ENCODE measurements at places on chromosomes 16 and 17. TPM values are rescaled to one million over a fixed set of nuclear protein-coding genes. Genes with fewer than 3 reads are reported as not detected.

GRCh38 chr16:82655072-82655714 lies 28.4 kb downstream of the CDH13 start:
- DNase-seq, result no peak

- DNase-seq, result no peak
Observed at GRCh38 chr17:17229416-17230384, 7.3 kb downstream of the FLCN start.

DNA sequence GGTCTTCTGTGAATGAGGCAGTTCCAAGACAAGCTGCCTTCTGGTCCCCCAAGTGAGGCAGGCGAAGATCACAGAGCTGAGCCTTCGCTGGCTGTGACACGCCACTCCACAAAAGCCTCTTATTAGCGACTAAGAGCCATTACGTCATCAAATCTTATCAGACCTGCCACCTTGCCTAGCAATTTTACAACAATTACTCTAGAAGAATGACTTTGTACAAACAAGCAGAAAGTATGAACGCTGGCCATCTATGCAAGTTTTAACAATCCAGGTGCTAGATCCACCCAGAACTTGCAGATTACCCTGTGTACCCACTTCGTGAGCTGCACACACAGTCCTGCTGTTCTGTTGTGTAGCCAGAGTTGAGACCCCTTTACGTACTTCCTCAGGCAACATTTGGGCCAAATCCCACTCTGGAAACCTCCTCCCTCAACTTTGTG lies 3.8 kb upstream of the ICAM2 start:
- no peak for DNase-seq

DNA sequence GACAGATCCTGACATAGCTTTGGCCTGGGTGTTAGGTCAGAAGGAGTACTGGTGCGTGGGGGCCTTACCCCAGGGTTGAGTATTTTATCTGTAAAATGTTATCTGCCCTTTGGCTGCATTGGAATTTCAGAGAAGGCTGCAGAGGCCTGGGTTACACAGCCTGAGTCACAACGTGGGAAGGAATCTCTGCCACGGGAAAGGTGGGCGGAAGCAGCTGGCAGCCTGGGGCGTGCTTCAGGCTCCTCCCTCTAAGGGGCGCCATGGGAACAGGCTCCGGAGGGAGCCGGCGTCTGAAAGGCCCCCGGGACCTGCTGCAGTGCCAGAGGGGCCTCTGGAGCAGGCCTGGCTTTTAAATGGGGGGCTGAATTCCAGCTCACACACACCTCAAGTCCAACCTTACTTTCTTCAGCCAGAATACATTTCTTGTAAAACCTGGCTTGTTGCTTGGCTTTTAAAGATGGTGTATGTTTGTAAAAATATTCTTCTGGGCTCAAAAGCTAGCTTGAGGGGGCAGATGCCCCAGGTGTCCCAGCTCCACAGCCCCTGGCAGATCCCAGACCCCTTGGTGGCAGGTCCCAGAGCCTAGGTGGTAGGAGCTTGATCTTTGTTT lies 142.2 kb downstream of the RAB11FIP4 start:
- DNase-seq, result peak; percentile 57

- no peak for DNase-seq
Observed at GRCh38 chr16:75836347-75837010, 110.2 kb upstream of the CPHXL start.

DNA sequence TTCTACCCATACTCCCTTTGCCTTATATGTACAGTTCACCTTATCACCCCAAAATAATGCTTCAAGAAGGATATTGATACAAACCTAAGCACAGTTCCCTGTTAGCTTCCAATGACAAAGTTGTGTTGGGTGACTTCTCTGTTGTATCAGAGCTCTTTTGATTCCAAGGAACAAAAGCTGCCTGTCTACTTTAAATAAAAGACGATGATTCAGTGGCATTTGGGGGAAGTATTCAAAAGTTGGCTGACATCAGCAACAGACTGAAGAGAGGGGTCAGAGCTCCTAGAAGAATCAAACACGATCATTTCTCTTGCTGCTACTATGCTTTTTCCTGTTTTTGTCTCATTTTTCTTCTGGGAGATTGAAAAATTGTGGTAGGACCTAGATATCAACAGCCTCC lies 69.4 kb upstream of the CA10 start:
- no peak for DNase-seq

DNA sequence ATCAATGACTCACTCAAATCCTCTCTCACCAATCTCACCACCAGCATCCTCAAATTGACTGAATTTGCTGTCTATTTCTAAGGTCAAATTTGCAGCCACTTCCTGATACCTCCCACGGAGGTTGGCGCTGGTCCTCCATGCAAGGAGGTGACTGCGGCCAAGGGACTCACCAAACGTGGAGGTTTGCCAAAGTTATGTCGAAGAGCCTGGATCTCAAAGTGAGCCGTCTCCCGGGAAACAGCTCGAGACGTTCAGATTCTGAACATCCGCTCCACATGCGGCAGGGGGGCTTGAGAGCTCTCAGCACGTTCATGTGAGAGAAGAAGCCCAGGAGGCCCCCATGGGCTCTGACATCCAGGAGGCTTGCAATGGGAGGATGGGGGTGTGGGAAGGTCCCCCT lies 22.6 kb downstream of the LGALS3BP start:
- no peak for DNase-seq

GRCh38 chr17:39231591-39232551 lies 6.1 kb upstream of the STAC2 start:
- peak; percentile 59 for DNase-seq

GRCh38 chr17:47323382-47324223 lies at the start of gene EFCAB13:
EFCAB13 (plus strand) TSS chr17:47323955; CDS start chr17:47328354, 4,399 bp downstream.
- peak; percentile 89 for DNase-seq

DNA sequence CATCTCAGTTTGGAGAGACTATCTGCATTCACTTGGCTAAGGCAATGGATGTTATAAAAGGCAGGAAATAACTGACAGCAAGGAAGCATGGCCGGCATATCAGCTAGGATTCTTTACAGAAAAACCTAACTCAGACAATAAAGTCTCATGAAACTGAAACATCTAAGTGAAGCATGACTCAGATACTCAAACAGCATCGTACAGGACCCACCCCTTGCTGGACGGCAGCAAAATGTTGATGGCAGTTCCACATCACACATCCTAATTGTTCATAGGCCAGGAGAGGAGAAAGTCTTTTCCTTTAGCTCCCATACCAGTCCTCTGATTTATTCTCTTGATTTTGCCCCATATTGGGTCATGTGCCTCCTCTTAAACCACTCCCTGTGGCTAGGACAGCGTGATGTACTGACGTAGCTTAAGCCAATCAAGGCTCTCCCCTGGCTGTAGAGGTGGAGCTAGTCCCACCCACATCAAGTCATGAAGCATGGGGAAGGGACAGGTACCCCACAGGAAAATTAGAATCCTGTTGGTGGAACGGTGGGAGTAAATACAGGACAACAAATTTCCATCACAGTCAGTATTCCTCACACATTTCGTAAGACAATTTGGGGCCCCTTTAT lies 178.9 kb downstream of the IRX3 start:
- DNase-seq, result no peak

- no peak for DNase-seq
Observed at GRCh38 chr17:74426551-74427047, 5.3 kb upstream of the GPRC5C start.

GRCh38 chr17:63240106-63240505 lies 206.0 kb downstream of the CYB561 start:
- DNase-seq, result no peak

DNA sequence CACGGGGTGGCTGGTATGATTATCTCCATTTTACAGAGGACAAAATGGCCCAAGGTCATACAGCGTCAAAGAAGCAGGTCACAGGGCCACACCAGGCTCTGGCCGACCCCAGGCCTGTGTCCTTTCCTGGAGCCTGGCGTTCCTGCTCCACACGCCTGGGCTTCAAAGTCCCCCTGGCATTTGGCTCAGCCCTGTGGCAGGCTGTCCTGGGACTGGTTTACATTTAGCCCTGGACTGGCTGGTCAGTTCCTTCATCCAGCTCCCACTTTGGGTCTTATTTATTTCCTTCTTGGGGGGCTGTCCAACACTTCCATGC lies 15.3 kb downstream of the TBX2 start:
- no peak for DNase-seq

GRCh38 chr16:50295541-50296132 lies 29.3 kb downstream of the ADCY7 start:
- DNase-seq, result no peak

DNA sequence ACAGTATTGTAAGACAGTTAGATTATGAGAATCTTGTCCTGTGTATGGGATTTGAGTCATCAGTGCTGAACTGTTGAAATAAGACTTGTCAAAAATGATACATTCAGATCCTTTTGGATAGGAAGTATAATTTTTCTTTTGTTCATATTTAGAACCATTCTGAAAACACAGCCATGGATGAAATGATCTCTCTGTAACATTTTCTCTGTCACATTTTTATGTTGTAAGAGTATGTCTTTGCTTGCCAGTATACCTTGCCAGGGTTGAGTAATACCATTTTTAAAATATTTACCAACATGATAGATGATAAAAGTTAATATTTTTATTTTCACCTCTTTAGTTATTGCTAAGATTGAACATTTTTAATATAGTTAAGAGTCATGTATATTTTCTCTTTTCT lies 45.0 kb downstream of the NSRP1 start:
- no peak for DNase-seq

GRCh38 chr17:67443931-67444595 lies 67.0 kb downstream of the PITPNC1 start:
- DNase-seq, result no peak

- no peak for DNase-seq
Observed at GRCh38 chr16:85568519-85568918, 44.6 kb upstream of the GSE1 start.

DNA sequence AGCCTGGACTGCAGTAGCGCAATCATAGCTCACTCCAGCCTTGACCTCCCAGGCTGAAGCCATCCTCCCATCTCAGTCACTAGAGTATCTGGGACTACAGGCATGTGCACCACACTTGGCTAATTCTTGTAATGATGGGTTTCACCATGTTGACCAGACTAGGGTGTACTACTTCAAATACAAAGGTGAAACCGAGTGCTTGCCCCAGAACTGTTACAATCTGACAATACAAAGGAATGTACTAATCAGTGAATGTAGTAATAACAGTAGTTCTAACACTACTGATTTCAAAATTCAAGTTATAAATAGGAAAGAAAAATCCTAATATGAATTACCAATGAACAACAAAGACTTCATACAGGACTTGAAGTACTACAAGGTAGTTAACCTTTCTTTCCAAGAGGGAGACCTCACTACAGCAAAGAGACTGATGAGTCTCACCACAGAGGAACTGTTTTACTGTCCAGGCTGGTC lies 24.4 kb downstream of the CRK start:
- DNase-seq, result no peak

DNA sequence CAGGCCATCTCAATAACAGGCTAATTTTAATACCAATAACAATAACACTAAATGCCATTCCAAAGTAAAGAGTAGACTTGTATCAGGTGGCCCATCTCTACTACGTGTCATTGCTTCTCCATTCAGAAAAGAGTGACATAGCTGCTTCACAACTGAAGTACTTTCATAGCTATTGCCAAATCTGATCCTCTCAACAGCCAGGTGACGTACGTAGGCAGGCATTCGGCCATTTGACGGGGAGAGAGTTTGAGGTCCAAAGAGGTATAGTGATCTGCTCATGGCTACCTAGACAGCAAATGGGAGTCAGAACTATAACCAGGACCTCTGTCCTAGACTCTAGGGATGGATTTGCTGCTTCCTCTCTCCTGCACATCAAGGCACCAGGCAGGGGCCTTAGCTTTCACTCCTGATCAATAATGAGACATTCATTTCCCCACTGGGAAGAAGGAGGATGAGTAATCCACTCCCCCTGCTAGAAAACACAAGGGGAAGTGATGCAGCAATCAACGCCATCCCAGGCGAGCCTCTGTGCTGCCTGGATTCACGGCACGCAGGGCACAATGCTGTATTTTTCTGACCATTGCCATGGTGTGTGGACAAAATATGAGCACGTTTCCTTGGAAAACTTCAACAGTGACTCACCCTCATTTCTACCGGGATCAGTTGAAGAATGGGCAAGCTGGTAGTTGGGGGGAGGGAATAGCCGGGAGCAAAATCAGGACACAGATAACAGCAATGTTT lies 80.9 kb downstream of the SPACA3 start:
- DNase-seq, result no peak

DNA sequence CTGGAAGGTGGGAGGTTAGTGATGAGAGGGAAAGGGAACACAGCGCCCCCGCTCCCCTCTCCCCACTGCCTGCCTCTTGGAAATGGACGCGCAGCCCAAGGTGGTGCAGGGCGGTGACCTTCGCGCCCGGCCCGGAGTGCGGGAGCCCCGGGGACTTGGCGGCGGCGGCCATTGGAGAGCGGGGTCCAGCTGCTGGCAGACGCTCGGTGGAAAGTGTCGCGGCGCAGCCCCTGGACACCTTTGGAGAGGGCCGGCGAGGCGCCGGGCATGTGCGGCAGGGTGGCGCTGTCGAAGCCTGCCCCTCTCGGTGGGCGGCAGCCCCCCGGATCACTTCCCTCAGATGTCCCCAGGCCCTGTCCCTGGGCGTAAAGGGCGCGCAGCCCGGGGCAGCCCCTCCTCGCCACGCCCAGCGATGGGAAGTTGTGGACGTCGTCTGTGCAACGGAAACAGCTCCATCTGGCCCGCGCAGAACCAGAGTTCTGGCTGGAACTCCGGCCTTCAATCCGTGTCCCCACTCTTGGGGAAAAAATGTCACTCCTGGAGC lies 16.7 kb downstream of the SALL1 start:
- DNase-seq, result no peak

The TNFSF12 gene
- 37.3 TPM for total RNA-seq

The TNRC6A gene
- 66.4 TPM for total RNA-seq

The NPIPB9 gene
- 1.8 TPM for total RNA-seq

The TNFSF13 gene
- 22.2 TPM for total RNA-seq

The PCGF2 gene
- 78.8 TPM for total RNA-seq

The ZG16 gene
- total RNA-seq, result 0.48 TPM

The C1QTNF8 gene
- not detected for total RNA-seq

The LRRC36 gene
- 0.58 TPM for total RNA-seq

The NOMO2 gene
- 71.0 TPM for total RNA-seq

The UMOD gene
- total RNA-seq, result not detected

The PIK3R6 gene
- total RNA-seq, result 0.15 TPM

The PRSS21 gene
- not detected for total RNA-seq

The PRAC1 gene
- not detected for total RNA-seq

The DOC2B gene
- total RNA-seq, result 4.5 TPM

The KCNH6 gene
- not detected for total RNA-seq

The PIEZO1 gene
- 93.5 TPM for total RNA-seq
